Activated CD8-positive, alpha-beta memory T cell treated with anti-CD3 and anti-CD28 coated beads for 24 hours (primary cell): ENCODE measurements at places on chromosomes 6 and 20.

DNA sequence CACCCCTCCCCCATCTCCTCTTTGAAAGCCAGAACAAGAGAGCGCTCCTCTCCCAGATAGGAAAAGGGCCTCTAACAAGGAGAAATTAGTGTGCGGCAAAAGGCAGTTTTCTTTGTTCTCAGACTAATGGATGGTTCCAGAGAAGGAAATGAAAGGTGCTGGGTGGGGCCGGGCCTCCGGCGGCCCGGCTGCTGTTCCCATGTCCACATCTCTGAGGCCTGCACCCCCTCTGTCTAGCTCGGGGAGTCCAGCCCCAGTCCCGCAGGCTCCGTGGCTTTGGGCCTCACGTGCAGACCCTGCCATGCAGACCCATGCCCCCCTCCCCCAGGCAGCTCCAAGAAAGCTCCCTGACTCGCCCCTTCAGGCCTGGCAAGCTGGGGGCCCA lies 35.8 kb upstream of the MRGBP start:
- DNase-seq, result no peak

DNA sequence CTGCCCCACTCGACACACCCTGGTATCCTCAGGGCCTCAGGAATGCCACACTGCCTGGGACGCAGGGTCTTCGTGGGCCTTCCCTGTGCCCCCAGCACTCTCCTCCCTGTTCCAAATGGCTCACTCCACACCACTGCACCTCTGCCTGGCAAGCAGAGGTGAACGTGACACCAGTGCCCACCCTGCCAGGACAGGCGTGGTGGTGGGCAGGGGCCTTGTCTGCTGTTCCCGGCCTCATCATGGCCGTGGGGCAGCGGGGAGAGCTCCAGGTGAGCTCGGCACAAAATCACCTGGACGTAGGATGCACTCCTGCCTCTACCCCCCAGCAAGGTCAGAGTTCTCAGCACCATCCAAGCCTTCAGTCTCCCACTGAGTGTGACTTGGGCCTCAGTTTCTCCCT lies 202.4 kb downstream of the SMOC2 start:
- no peak for DNase-seq

DNA sequence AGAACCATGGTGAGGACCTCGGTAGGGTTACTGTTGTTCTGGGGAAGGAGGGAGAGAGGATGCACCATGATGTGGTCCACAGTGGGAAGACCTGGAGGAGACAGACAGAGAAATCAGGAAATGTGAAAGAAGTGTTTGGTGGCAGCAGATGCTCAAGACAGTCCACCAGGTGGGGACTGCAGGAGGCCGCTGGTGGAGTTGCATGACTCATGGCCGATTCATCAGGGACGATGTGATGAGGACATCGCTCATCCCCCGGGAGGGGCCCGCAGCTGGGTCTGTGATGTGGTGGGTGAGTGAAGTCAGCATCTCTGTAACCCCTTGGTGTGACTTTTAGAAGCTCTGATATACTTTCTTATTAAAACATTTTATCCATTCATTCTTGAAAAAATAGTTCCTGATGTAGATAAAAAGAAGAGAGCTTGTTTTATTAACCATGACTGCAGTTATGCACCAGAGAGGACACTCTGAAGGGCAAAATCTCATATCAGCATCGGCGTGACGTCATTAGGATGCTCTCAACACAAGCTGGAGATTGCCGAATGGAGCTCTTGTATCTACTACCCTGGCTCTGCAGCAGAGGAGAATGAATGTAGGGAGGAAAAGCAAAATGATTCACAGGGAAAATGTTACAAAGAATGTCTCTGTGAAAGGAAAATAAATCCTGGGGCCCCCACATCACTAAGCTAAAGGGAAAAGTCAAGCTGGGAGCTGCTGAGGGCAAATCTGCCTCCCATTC lies 71.2 kb downstream of the RAMACL start:
- DNase-seq, result no peak

DNA sequence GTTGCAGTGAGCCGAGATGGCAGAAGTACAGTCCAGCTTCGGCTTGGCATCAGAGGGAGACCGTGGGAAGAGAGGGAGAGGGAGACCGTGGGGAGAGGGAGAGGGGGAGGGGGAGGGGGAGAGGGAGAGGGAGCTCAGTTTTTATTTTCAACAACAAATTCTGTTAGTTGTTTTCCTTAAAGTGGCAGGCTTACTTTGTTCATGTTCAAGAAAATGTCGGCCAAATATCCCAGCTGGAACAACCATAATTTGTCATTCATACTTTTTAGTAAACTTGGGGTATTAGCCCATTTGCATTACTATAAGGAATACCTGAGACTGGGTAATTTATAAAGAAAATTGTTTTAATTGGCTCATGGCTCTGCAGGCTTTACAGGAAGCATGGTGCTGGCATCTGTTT lies 2.5 kb upstream of the TULP4 start:
- no peak for DNase-seq

DNA sequence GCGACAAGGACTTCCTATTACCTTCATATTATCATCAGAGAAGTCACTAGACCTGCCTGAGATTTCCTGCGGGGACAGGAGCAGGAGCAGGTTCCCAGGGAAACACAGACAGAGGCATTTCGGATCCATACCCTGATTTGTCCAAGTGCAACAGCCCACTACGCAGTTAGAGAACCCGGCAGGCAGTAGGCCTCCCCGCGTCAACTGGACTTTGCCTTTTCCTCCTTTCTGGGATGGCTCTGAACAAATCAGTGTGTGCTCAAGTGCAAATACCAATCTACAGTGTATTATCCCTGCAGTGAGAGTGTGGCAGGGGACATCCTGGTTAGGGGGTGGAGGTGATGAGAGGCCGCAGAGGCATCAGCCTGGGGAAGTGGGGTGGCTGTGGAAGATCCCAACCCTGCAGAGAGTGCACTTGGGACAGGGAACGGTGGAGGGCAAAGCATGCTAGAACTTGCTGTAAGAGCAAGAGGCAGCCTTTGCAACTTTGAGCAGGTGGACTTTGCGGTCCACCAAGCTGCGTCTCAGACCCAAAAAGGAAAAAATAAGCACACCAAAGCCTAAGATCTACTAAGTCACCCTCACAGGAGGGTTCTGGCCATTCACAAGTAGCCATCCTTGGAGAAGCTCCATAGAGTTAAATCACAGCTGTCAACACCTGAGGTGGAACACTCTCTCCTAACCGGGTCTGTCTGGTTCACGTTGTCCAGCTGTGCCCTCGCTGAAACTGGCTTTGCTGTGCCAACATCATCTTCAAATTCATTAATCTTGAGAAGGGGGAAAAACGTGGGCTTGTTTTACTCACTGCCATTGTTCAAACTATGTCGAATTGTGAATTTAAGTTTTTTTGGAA lies 159.1 kb downstream of the ZDHHC14 start:
- no peak for DNase-seq

- DNase-seq, result no peak
These were observed 36.7 kb downstream of the LRFN2 start for GRCh38 chr6:40550202-40551101.

- no peak for DNase-seq
These were observed 56.7 kb downstream of the TRIM27 start for GRCh38 chr6:28867086-28867409.

DNA sequence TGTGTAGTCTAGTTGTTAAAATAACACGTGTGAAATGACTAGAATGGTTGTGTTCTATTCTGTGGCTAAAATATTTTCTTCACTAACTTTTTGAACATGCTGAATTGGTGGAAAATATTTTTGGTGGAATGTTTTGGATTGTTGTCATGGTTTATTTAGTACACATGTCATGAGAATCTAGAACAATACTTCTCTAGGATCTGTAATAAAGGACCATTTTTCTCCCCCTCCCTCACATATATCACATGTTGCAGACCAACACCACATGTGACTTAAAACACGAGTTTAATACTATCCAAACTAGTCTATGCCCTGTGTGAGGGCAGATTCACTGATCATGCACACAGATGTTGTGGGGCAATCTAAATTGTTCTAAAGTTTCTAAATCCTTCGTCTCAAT lies 29.2 kb downstream of the FIG4 start:
- DNase-seq, result no peak

DNA sequence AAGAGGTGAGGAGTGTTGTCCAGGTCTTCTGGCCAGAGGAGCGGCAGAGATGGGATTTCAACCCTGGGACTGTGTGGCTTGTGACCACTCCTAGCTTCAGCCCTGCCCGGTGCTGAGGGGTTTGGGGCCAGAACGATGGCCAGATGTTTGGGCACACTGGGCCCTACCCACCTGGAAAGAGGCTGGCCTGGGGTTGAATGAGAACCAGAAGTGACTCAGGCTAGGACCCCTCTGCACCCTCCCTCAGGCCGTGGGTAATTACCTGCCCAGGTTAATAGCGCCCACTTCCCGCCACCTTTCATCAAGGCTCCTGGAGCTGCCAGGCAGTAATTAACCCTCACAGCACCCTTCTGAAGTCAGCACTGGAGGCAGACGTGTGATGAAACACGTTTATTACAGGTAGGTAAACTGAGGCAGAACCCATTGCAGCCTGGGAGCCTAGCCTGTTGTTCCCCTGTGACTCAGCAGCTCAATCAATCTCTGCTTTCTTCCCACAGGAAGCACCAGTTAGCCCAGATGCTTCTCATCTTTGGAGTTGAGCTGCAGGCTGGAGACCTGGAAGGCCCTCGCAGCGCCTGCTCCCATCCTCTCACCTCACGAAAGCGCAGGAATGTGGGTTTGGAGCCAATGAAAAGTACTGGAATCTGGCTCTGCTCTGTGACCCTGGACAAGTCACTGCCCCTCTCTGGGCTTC lies 120.8 kb downstream of the CEBPB start:
- DNase-seq, result no peak

- no peak for DNase-seq
These were observed 19.1 kb downstream of the BTN2A1 start for GRCh38 chr6:26476896-26477295.

GRCh38 chr20:13639150-13639497 lies 392 bp upstream of the TASP1 start:
- DNase-seq, result no peak

GRCh38 chr6:144666781-144667180 lies 381.6 kb downstream of the UTRN start:
- DNase-seq, result no peak

- no peak for DNase-seq
These were observed 13.2 kb downstream of the MAP3K7 start for GRCh38 chr6:90573624-90574023.

DNA sequence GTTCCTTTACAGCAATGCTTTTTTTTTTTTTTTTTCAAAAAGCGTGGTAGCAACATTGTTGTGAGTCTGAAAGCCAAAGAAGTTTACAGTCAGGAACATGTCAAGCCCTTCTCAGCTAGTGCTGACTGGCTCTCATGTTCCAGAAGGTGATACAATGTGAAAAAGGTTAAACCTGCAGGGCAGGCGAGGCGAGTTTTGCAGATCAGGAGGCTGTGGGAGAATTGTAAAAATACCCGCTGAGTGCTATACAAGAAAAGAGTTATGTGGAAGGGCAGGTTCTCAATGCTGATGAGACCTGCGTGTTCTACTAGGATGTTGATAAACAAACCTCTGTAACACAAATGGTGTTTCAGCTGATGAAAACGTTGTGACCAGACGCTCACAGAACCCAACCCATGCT lies 30.9 kb upstream of the RPP40 start:
- DNase-seq, result no peak

- no peak for DNase-seq
These were observed 143.1 kb downstream of the SYCP2 start for GRCh38 chr20:59790346-59790745.
